Eye (tissue), 1 donor: ENCODE measurements at places on chromosomes 5 and 9.

DNA sequence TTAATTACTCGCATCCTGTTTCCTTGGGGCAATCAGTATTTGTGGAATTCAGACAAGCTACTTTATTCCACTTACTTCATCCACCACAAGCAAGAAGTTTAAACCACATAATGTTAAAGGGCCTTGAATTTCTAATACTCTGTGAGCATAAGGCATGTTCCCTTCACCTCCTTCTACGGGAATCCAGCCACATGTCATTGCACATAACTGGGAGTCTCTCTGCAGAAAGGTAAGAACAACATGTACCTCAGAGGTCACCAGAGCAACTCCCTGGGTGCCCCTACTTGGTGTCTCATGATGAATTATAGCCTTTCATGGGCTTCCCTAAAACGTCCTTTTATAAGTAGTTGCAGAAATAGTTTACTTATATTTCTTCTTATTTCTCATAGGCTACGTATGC, 553.2 kb downstream of the DTWD2 start:
- DNase-seq = no peak

- DNase-seq = no peak
Observed at GRCh38 chr5:149206524-149207141, 65.0 kb upstream of the AFAP1L1 start.

GRCh38 chr9:136875155-136875554, 9.0 kb upstream of the EDF1 start:
- no peak for DNase-seq

- DNase-seq = no peak
Observed at GRCh38 chr5:6338135-6338534, 40.2 kb downstream of the MED10 start.

GRCh38 chr5:142079306-142079721, 29.3 kb upstream of the NDFIP1 start:
- DNase-seq = no peak

DNA sequence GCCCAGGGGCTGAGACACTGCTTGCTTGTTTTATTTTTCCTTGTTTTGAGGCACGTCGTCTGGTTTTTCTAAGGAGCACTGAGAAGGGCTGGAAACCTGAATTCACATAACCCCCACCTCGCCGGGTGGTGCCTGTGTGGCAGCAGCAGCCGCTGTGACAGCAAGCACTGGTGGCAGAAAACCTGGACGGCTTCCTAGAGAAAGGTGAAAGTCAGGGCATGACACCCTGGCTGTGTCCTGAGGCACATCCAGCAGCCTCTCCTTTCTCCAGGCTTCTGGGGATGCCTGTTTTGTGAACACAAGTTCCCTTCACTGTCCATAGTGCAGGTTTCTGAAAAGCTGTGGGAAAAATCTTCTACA, 29.2 kb downstream of the MRPL36 start:
- no peak for DNase-seq

DNA sequence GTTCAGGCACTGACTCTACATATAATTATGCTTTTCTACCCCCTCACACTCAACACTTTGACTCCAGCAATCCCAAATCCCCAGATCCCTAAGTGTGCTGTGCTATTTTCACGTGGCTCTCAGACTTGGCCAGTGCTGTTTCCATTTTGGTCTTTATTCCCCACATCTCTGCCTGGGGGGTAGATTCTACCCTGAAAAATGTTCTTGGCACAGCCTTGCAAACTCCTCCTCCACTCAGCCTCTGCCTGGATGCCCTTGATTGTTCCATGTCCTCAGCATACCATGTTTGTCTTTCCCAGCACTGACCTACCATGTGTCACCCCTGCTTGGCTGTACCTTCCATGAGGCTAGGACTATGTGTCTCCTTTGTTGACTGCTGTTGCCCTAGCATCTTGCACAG, 43.0 kb downstream of the FXN start:
- DNase-seq = peak; percentile 4

GRCh38 chr9:76654051-76654461, 110.2 kb upstream of the PCA3 start:
- DNase-seq = no peak

GRCh38 chr5:17154211-17154996, 63.0 kb upstream of the BASP1 start:
- DNase-seq = no peak

GRCh38 chr5:129943936-129944335, 39.7 kb downstream of the CHSY3 start:
- no peak for DNase-seq

GRCh38 chr9:28779243-28779642, 1206.0 kb upstream of the C9orf72 start:
- peak; percentile 25 for DNase-seq

- DNase-seq = peak; percentile 10
Observed at GRCh38 chr5:150779397-150780186, 1.0 kb downstream of the SMIM3 start.

DNA sequence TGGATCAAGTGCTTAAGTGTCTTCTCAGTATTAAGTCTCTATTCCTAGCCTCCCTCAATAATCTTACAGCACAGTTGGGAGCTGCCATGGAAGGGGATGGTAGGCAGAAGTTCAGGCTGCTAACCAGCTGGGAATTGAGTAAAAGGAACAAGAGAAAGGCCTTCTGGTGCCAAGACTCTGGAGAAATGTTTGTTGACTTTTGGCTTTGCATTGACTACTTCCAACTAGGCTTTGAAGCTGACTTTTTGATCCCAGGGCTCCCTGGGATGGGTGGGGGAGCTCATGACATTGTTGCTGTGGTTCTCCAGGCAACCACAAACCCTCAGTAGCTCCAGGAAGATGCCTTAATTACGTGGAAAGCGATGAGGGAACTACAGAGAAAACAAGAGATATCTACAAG, 85.2 kb upstream of the HTR4 start:
- DNase-seq = no peak

- DNase-seq = no peak
Observed at GRCh38 chr9:7984203-7984602, 184.6 kb upstream of the DMAC1 start.

DNA sequence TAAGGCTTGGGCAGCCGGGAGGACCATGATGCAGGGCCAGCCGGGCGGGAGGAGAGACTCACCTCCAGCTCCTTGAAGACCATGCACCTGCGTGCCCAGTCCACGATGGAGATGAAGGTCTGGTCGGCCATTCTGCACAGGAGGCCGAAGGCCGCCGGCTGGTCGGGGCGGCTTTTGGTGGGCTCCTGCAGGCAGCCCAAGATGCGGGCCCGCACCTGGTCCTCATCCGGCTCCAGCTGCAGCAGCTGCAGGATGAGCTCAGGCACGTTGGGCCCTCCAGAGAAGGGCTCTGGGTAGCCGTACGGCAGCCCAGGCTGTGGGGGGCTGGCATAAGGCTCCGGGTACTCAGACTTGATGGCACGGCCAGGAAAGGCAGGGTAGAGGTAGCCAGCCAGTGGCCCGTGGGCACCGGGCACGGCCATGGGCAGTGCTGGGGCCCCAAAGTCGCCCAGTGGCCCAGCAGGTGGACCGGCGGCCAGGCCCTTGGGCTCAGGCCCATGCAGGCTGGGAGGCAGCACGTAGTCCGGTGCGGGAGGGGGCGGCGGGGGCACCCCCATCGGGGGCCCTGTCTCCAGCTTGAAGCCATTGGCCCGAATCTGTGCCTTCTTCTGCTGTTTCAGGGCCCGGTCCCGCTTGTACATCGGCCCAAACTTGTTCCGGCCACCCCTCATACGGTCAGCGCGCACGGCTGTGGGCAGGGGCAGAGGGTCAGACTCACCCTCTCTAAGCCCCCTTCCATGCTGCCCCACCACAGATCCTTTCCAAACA, 7.0 kb downstream of the NR5A1 start:
- no peak for DNase-seq

- DNase-seq = no peak
Observed at GRCh38 chr5:149941795-149942194, 2.8 kb downstream of the PDE6A start.

- DNase-seq = peak; percentile 13
Observed at GRCh38 chr5:122183098-122183787, 53.9 kb downstream of the ZNF474 start.

- no peak for DNase-seq
Observed at GRCh38 chr5:93990504-93991070, 249.2 kb upstream of the POU5F2 start.

GRCh38 chr5:213803-214395, 4.1 kb downstream of the CCDC127 start:
- DNase-seq = no peak

GRCh38 chr5:157214861-157215513, 34.3 kb downstream of the ITK start:
- no peak for DNase-seq
